ENCODE measurements at places on chromosomes 4 and X. TPM values are rescaled to one million over a fixed set of nuclear protein-coding genes. Genes with fewer than 3 reads are reported as not detected.

DNA sequence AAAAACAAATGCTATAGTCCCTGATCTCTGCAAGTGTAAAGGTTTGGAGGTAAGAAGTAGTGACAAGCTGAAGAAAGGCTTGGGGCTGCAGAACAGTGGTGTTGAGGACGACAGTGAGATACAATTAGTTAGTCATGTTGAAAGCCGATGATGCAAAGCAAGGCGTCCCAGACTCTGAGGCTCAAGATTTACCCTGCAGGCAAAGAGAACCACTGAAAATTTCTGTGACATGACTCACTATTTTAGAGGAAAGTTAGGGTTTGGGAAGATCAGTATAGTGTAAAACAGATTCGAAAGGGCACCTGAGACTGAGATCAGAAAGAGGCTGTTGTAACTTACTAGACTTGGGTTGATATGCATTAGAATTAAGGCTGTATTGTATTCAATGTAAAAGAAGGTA, 281.3 kb upstream of the FTHL17 start:
- no peak for DNase-seq

DNA sequence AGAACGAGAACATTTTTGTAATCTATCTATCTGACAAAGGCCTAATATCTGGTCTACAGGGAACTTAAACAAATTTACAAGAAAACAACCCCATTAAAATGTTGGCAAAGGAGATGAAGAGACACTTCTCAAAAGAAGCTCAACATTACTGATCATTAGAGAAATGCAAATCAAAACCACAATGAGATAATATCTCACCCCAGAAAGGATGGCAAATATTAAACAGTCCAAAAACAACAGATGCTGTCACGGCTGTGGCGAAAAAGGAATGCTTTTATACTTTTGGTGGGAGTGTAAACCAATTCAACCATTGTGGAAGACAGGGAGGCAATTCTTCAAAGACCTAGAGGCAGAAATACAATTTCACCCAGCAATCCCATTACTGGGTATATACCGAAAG, 2284.8 kb downstream of the ARAP2 start:
- DNase-seq = no peak

The CYTL1 gene
- 1.9 TPM for total RNA-seq

The EREG gene
- 23.3 TPM for total RNA-seq

DNA sequence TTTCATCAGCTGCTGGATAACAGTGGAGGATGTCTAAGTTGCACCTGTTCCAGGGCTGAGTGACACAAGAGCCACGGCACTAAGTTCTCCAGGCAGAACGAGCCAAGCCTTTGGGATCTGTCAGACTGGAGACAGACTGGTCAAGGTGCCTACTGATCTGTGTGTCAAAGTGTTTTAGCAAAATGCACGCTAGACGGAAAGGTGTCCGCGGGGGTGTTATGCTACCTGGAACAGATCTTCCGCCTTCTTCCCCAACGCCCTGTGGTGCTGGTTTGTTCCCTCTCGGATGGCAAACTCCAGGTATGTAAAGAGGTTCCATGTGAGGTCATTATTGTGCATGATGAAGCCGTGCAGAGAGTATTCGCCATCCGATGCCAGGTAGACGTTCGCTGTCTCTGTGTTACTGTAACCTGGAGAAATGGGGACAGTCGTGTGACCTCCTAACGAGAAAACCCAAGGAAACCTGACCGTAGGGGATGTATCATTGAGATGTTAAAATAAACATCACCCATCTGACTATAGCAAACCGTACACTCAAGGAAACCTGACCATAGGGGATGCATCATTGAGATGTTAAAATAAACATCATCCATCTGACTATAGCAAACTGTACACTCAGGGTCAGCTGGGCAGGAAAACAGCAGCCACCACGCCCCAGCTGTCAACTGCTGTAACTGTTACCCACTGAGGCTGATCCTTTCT, 29.7 kb upstream of the SLC25A6 start:
- DNase-seq = no peak

DNA sequence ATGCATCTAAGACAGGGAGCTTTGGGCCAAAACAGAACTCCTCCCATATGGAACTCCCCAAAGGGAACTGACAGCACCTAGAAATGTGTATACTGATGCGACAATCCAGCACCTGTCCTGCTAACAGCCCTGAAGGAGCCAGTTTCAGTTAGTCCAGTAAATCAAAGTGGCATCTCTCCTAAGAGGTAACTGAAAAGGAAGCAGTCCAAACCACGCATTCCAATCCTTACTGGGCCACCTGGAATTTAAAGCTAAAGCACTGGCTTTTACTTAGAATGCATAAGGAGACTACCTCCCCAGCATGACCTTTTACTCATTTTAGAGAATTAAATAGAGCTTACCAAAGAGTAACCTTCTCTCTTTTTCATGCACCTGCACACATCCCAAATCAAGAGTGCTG, 586.8 kb upstream of the PITX2 start:
- no peak for DNase-seq

The FHIP1A gene
- 3.0 TPM for total RNA-seq

The ACOT9 gene
- total RNA-seq = 24.9 TPM

The ZNF711 gene
- total RNA-seq = 1.7 TPM

- DNase-seq = no peak
Observed at GRCh38 chrX:13415509-13415908, 95.7 kb upstream of the ATXN3L start.

The SH2D1A gene
- 73.6 TPM for total RNA-seq

The ESX1 gene
- total RNA-seq = not detected

DNA sequence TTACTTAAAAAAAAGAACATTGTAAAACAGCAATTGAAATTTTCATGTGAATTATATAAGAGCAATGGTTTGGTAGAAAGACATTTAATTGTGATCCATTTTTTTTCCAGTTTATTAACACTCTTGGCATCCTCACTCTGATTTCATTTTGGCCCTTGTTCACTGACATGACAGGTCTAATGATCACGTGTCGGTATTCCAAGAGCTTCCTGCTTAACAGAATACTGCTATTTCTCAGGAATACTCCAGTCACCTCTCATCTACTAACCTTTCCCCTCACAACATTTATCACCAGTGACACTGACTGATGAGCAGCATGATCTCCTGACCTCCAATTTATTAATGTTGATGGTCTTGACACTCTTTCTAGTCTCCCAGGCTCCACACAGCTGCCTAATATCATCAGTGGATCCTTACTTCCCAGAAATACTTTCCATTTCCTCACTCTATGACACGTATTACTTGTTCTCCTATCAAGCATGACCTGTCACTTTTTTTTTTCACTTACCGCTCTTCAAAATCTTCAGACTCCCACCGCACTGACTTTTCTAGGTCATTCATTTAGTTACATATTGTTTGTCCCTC, 847.8 kb upstream of the SLIT2 start:
- DNase-seq = no peak

DNA sequence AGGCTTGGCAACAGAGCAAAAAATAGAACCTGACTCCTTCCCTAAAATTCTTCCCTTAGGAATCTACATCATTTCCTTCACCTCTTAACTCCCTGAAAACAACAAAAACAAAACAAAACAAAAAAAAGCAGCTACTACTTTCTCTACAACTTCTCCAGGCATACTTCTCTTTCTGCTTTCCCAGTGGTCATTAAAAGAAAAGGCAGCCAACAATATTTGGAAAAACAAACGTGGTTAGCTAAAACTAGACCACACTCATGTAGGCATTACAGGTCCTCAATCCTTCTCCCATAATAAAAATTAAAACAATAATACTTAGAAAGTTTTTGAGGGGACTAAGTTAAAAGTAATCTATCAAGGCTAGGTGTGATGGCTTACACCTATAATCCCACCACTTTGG, 29.0 kb upstream of the SMIM14 start:
- no peak for DNase-seq

DNA sequence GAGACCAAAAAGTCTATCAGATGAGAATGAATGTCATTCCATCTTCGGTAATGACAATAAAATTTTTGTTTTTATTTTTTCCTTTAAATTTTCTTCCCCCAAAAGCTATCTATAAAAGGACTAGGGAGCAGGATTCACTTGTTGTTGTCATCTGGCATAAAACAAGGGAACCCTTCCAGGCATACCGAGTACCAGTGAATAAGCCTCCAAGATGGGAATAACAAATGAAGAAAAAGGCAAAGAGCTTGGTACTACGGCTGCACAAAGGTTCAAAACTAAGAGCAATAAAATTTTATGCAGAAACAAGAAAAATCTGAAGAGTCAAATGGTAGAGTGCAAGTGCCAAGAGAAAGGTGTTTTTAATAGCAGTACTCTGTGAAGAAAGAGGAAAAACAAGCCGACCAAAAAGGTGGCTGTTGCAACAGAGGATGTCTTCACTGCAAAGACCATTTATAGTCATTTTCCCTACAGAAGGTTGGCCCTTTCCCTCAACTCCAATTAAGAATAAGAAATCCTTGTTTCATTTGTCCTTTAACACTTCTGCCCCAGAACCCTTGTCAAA, 25.8 kb downstream of the PPP3CA start:
- DNase-seq = no peak

DNA sequence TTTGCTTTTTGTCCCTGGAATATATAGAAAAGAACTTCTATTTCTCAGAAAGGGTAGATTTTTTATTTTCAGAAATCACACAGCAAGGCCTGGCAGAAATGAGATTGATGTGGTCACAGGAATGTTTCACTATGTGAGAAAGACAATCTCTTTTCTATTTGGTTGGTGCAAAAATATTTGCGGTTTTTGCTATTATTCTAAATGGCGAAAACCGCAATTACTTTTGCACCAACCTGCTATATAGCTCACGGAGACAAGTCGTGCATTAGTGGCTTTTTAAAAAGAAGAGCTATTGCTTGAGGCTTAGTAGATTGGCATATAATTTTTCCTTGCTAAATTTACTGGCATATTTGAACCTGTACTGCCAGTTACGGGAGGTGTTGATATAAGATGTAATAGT, 100.4 kb downstream of the ITM2A start:
- no peak for DNase-seq

- DNase-seq = no peak
Observed at GRCh38 chr4:14452764-14453163, 549.5 kb upstream of the CPEB2 start.

DNA sequence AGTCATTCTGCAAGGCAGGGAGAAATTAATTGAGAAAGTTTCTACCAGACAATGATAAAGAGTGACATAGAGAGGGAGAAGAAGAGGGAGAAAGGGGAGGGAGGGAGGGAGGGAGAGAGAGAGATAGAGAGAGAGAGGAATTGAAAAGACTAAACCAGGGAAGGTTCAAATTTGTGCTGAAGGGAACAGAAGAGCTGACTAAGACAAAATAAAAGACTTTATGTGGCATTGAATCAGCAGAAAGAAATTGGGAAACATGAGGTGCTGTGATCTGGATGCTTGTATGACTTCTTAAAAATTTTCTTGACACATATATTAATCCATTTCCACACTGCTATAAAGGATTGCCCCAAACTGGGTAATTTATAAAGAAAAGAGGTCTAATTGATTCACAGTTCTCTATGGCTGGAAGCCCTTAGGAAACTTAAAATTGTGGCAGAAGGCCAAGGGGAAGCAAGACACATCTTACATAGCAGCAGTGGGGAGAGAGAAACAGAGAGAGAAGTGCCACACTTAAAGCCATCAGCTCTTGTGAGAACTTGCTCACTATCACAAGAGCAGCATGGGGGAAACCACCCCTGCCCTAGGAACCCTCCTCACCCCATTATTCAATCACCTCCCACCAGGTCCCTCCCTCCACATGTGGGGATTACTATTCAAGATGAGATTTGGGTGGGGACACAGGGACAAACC, 13.5 kb upstream of the CXCL6 start:
- DNase-seq = no peak

DNA sequence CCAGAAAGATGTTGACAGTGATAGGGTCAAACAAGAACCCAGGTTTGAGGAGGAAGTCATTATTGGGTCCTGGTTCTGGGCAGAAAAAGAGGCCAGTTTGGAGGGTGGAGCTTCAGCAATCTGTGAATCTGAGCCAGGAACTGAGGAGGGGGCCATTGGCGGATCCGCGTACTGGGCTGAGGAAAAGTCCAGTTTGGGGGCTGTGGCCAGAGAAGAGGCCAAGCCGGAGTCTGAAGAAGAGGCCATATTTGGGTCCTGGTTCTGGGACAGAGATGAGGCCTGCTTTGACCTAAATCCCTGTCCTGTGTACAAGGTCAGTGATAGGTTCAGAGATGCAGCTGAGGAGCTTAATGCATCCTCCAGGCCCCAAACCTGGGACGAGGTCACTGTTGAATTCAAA, 3.7 kb downstream of the GPRASP2 start:
- no peak for DNase-seq

The MAGEC3 gene
- not detected for total RNA-seq

DNA sequence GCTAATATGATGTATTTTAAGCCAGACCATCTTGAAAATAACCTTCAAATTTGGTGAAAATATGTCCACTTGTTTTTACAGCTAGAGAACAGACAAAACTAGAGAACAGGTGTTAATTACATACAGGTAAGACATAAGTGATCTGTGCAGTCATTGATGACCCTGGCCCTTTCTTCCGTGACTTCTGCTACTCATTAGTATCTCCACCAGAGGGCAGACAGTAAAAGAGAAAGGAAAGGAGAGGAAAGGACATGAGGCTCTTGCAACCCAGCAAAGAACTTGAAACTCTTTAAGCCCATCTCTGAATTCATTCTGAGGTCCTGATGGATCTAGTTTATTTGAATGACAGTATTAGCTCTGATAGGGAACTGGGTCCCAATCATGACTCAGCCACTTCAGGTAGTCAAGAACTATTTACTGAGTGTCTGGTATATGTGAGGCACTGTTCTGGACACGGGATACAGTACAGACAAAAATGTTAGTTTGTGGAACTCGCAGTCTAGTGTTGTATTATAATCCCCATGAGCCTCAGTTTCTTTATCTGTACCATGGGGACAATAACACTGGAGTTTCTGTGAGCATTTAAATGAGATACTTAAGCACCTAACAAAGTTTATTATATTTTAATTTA, 121.0 kb upstream of the TEX13D start:
- DNase-seq = peak; percentile 69

DNA sequence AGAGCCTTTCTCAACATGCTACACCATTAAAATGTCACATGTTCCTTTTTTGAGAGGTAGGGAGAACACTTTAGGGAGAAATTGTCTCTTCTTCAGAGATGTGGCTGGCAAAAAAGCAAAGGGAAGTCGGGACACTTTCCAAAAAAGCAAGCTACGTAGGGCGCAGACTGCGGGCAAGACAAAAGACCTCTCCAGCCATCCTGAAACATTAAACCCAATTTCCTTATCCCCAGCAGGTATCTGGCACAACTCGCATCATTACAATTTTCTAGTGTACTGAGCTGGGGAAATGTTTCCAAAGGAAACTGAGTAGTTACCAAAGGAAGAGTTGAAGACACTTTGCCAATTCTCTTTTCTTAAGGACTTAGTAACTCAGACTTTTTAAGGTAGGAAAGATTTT, 116.0 kb downstream of the PACRGL start:
- no peak for DNase-seq

The SSX7 gene
- not detected for total RNA-seq

The NLGN3 gene
- total RNA-seq = 4.0 TPM

The GRIA2 gene
- total RNA-seq = not detected

DNA sequence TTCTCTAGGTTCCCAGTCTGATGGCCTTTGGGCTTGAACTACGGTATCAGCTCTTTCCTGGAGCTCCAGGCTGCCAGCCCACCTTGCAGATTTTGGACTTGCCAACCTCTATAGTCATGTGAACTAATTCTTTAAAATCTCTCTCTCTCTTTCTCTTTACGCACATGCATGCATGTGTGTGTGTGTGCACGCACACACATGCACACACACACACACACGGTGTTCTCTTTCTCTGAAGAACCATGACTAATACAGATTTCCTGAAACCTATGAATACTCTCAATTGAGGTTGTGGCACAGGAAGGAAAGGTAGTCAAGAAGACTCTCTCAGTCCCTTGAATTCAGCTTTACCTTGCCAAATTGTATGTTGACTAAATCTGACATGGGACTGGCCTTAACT, 6.2 kb upstream of the ZCCHC13 start:
- DNase-seq = no peak
